ENCODE measurements at places on chromosomes 3 and 15.

- DNase-seq, result no peak
Observed at GRCh38 chr3:123439806-123440580, 8.9 kb downstream of the ADCY5 start.

DNA sequence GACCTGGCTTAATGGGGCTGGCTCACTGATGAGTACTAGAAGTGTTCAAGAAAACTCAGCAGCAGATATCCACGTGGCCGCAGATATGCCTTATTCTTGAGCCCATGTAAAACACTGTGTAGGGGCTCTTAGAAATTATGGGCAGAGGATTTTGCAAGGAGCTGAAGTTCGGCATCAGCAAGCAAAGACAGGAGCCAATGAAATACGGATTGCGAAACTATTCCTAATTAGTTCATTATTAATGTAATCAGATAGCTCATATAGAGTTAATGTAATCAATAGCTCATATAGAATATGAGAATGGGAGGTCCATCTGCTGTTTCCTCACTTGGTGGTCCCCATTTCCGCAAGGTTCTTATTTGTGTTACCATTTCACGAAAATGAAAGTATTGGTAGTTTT is 9.0 kb upstream of the GSK3B start:
- DNase-seq, result no peak

GRCh38 chr3:120907659-120908029 is 361 bp upstream of the STXBP5L start:
- no peak for DNase-seq

DNA sequence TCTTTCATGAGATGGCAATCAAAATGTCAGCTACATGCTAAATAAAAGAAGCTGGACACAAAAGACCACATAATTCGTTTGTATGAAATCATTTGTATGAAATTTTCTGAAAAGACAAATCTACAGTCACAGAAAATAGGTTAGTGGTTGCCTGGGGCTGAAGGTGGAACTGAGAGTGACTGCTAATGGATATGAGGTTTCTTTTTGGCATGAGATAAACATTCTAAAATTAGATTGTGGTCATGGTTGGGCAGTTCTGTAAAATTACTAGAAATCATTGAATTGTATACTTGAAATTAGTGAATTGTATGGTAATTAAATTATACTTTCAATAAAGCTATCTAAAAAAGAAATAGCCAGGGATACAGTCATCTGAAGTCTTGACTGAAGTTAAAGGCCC is 2.7 kb upstream of the DMXL2 start:
- no peak for DNase-seq

Measured in hepatic stellate cell (primary cell).